M059J (cell line): ENCODE measurements at places on chromosomes 6 and 20. TPM values are rescaled to one million over a fixed set of nuclear protein-coding genes. Genes with fewer than 3 reads are reported as not detected.

Gene E2F1
- total RNA-seq, result 46.3 and 67.8 TPM in 2 replicates

Gene PTCHD4
- total RNA-seq, result 0.15 and 1.3 TPM in 2 replicates

Gene NMBR
- total RNA-seq, result 0.30 TPM in 1 of 2 replicates, not detected in the other

Gene ULBP1
- total RNA-seq, result 0.76 and 1.1 TPM in 2 replicates

Gene PLN
- total RNA-seq, result 0.05 TPM in 2 replicates

Gene PSORS1C1
- total RNA-seq, result 0.15 and 8.3 TPM in 2 replicates
